Cardiac fibroblast (primary cell): ENCODE measurements at places on chromosomes 1 and 21.

DNA sequence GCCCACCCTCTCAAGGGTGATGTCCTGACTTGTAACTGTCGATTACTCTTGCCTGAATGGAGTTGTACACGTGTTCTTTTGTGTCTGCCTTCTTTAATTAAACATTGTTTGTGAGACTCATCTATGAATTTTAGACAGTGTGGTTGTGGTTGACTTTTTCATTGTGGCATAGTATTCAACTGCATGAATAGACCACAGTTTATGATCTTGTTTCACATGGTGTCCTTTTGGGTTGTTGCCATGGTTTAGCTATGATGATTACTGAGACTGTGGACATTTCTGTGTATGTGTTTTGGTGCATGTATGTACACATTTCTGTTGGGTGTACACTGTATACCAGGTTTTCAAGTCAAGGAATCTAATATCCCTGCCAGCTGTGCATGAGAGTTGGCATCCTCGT lies 30.1 kb downstream of the PRMT2 start:
- no peak for DNase-seq

GRCh38 chr1:182259229-182259872 lies 132.2 kb downstream of the GLUL start:
- peak; percentile 40 for DNase-seq

DNA sequence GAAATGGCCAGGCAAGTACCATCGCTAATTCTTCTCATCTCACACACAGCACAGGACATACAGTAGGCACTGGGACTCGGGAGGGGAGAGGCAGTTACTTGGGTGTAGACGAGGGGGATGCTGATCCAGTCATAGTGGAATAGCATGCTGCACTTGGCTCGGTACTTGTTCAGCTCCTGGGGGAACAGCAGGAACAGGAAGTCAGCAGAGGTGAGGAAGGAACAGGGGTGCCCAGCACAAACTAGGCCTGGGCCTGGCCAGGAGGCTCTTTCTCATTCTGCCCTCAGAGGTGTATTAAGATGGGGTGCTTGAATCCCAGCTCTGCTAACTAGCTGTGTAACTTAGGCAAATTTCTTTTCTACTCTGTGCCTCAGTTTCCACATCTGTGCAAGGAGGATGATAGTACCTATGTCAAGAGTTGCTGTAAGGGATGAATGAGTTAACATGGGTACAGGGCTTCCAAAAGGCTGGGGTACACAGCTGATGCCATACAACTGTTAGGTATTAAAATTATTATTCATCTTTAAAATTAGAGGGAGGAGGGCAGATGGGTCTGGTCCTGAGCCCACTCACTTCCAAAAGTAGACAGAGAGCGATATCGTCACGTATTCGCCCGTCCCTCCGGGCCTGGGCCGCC lies 2.4 kb downstream of the BEST4 start:
- DNase-seq: no peak

GRCh38 chr1:59146651-59147358 lies 150.1 kb upstream of the FGGY start:
- peak; percentile 40 for DNase-seq

GRCh38 chr1:183472488-183473216 lies at the start of gene SMG7:
SMG7 (plus strand) TSS chr1:183472499; CDS start chr1:183472621, 122 bp downstream.
- DNase-seq: peak; percentile 24

- no peak for DNase-seq
Measured at GRCh38 chr1:178599087-178599486, 86.2 kb downstream of the TEX35 start.

GRCh38 chr1:215002471-215002870 lies 80.1 kb upstream of the KCNK2 start:
- DNase-seq: peak; percentile 76

DNA sequence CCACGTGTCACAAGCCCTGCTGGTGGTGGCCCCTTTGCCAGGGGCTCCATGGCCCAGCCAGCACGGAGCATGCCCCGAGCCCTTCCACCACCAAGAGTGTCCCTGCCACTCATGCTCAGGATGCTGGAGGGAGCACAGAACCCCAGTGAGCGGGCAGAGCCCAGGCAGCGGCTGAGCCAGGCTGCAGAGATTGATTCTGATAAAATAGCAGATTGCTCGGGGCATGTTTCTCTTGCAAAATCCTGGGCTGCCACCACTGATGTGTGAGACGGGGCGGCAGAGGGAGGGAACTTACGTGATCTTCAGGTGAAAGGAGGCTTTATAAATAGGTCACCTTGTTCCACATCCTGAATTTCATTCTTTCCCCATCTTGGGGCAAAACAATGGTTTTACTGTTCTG lies 53.2 kb downstream of the SPSB1 start:
- DNase-seq: no peak

GRCh38 chr1:85585799-85586198 lies 5.2 kb downstream of the CCN1 start:
- DNase-seq: peak; percentile 84

DNA sequence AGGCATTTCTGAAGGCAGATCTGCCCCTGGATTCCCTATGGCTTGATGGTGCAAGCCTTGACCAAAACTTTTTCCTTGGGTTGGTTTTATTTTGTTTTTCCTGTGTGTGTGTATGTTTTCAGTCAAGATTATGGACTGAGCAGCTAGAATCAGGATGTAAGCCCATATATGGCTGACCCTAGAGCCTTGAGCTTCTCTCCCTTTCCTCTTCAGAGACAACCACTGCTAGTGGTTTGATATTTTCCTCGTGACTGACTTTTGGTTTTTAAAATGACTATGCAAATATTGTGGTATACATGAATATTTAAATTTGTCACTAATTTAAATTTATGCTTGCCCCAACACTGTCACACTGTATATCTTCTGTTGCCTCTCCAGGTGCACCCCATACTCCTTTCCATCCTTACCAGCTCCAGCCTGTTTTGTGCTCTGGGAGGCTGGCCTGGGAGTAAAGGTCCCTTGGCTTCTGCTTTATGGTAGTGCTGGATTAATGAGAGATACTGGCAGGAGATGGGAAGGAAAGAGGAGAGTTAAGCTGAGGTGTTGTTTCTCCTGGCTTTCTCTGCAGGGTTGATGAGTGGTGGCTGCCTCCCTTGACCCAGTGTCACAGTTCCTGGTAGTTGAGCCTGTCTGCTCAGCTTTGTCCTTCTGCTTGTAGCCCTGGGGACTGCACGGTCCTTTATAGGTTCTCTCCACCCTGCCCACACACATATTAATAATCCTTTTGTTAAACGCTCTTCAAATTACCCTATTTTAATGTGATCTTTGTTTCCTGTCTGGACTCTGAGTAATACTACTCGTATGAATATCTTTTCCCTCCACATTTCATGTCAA lies 44.4 kb downstream of the RWDD3 start:
- DNase-seq: no peak

- DNase-seq: peak; percentile 99
Measured at GRCh38 chr1:77832901-77833300, 53.5 kb downstream of the MIGA1 start.
